CD4-positive, alpha-beta T cell treated with Interleukin-10 for 1 hour (primary cell): ENCODE measurements at places on chromosomes 6 and 20.

DNA sequence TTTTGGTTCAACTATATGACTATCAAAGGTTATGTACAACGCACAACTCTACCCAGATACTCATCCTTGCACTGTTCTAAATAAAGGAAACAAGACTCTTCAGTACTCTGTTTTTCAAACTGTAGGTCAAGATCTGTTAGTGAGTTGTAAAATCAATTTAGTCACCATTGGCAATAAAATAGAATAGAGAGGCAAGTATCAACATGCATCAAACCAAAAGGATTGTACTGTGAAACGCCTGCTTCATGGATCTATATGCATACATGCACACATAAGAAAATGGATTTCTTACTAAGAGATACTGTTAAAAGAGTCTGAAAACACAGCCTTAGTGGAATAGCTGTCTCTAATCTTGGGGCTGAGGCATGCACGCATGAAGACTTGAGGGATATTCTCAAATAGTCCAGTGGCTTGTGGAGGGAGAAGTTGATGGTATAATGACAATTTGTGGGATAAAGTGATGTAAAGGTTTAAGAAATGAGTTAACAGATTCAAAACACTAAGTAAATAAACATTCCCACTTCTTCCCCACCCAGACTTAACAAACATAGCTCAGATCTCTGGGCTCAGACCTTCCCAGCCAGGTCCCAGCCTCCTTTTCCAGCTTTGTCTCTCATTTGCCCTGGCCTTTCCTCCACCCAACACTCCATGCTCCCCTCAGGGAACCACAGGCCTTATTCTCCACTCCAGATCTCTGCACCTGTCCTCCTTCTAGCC is 10.7 kb upstream of the LZTS3 start:
- DNase-seq: no peak

- DNase-seq: no peak
Measured at GRCh38 chr6:53658992-53659391, 6.6 kb downstream of the KLHL31 start.

GRCh38 chr20:4056880-4057279 is 41.5 kb upstream of the RNF24 start:
- no peak for DNase-seq

GRCh38 chr6:160505970-160506369 is 157.8 kb downstream of the SLC22A3 start:
- no peak for DNase-seq

DNA sequence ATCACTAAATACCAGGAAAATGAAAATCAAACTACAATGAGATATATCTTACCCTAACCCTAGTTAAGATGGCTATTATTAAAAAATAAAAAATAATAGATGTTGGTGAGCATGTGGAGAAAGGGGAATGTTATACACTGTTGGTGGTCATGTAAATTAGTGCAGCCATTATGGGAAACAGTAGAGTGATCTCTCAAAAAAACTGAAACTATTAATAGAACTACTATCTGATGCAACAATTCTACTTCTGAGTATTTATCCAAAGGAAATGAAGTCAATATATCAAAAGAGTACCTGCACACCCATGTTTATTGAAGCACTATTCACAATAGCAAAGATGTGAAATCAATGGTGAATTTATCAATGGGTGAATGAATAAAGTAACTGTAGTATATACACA is 48.6 kb downstream of the HLA-A start:
- no peak for DNase-seq

DNA sequence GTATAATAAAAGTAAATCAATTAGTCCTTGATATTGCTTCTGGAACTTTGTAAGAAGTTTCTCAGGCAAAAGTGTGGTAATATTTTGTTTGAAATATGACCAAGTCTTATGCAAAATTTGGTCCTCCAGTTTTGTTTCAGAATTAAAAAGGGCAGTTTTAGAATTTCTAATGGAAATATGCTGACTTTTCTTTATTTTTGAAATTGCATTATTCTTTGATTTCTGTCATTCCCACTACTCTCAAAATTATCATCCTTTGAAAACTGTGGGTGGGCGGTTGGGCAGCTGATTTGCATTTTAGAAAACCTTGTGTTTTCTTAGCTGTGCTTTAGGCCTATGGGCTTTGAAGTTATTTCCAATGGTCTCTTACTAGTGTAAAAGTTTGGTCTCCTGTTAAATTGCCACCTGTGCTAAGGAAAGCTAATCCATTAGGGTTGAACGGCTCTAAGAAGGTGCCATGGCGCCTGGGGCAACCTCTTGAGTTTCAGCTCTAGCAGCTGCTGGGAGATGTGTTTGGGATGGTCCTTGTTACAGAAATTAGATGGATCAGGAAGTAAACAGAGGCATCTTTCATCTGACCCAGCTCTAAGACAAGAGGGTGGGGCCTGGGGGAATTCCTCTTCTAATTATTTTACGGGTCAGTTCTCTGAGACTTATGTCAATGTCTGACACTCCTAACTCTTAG is 880.8 kb upstream of the SLC35B3 start:
- DNase-seq: no peak

GRCh38 chr6:129499843-129500219 is 210.1 kb downstream of the ARHGAP18 start:
- no peak for DNase-seq

DNA sequence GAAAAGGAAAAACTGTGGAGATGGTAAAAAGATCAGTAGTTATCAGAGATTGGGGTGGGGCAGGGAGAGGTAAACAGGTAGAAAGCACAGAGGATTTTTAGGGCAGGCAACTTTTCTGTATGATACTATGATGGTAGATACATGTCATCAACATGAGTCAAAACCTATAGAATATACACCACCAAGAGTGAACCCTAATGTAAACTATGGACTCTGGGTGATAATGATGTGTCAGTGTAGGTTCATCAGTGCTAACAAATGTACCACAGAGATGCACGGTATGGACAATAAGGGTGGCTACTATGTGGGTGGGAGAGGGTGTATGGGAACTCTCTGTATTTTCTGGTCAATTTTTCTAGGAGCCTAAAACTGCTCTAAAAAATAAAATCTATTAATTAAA is 18.5 kb downstream of the PACSIN1 start:
- no peak for DNase-seq

DNA sequence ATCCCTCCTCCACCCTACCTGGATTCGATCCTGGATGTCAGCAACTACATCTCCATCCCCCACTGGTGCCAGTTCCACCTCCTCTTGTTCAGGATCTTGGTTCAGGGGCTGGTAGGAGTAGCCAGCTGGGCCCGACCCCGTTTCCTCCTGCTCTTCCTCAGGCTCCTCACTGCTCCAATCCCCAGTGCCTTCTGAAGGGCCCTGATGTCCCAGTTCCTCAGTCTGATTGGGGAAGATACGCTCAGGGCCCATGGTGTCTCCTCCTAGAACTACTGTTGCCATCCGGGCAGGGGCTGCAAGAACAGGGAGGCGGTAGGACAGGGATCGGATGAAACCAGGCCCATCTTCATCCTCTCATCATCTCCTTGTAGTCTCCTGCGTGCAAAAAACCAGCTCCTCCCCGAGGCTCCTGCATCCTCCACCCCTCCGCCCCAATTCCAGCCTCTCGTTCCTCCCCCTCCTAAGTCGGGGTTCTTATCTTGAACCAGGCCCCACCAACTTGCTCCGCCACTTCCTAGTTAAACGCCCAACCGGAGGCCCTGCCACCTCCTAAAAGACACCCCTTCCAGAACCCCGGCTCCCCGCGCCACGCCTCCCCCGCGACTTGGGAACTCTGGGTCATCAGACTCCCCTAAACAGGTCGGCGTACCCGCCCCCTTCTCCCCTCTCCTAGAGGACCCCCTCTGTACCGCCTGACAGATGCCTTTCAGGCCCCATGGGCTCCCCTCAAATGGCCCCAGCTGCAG is 476 bp downstream of the MEA1 start:
- DNase-seq: no peak

DNA sequence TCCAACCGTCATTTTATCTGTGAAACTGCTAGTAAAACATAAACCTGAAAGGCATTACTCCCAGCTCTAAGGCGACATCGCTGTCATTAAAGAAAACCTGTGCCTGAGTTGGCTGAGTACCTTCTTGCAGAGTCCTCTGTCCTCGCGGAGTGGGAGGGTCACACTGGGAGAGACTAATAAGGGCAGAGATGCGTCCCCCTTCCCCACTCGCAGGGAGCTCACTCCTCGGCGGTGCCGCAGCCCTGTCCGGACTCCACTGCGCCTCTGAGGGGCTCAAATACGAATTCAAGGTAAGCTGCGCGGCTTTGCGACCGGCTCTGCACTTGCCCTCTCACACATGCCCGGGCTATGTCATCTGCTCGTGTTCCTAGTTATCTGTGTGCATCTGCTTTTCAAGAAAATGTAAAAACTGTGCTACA is at the start of gene COL19A1:
TSS of gene COL19A1 (plus strand) at position 206 of the 419 bp plus-strand sequence. CDS start 13,012 bp downstream, outside the sequence.
- peak; percentile 27 for DNase-seq

DNA sequence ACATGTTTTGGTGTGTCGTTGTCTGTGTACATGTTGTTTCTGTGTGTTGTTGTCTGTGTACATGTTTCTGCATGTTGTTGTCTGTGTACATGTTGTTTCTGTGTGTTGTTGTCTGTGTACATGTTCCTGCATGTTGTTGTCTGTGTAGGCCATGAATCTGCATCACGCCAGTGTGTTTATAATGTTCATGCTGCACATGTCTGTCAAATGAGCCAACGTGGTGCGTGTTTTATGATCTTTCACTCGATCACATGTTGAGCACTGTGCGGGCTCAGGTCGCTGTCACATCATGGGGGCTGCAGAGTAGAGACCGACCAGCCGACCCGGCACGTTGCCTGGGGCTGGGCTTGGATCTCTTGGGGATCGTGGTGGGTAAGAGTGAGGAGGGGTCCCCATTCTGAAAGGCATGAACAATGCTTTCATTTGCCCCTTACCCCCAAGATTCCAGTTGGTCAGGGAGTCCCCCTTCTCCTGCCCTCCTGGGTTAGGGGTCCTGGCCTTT is 26.5 kb upstream of the SLCO4A1 start:
- no peak for DNase-seq

- no peak for DNase-seq
Measured at GRCh38 chr6:6772751-6773150, 184.2 kb downstream of the LY86 start.

DNA sequence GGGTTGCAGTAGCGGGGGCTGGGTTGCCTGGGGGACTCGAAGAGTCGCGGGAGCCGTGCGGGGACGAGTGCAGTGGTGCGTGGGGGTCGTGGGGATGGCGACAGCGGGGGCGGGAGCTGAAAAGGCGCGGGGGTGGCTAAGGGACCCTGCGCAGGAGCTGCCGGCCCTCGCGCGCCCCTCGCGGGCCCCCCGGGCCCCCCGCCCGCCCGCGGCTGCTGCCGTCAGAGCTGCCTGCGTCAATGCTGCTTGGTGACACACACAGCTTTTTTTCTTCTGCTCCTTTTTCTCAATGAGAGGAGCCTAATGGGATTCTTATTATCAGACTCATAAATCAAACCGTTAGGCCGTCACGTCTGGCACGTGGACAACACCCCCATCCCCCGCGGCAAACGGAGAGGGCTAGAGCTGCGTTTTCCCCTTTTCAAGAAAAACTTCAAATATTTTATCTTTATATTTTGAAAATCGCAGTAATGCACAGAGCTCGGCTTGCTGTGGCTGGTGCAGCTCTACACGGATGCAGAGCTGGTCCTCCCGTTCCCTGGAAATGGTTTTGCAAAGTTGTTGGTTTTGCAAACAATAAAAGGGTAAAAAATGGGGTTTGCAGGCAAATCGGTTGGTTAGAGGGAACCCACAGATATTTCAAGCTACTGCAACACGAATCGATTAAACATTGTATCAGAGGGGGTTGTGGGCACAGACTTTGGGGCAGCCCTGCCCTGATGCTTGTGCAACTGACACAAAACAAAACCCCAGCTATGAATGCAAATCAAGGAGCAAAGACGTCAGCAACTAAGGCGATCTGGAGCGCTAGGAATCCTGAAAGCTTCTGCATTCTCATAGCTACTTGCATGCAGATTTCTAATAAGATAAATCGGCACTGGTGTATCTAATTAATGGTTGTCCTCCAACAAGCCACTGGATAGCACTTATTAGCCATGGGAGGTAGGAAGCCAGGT is 161.4 kb downstream of the TBXT start:
- no peak for DNase-seq

DNA sequence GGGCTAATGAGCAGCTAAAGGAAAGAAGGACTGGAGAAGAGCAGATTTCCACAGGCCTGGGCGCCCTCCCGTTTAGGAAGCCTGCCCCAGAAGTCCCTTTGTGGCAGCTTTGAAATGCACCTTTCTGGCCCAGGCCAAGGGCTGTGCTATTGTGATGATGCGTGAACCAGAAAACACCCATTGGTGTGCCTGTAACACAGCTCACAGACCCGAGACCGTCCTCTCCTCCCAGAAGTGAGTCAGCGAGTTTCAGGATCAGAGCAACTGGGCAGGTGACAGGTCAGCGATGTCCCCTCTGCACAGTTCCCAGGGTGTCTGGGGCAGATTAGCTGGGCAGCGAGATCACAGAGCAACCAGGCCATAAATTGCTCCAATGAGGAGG is 71.9 kb upstream of the SULF2 start:
- no peak for DNase-seq

- DNase-seq: no peak
Measured at GRCh38 chr6:137754366-137754765, 112.7 kb upstream of the TNFAIP3 start.

GRCh38 chr6:38836585-38836984 is 121.5 kb downstream of the DNAH8 start:
- no peak for DNase-seq

- no peak for DNase-seq
Measured at GRCh38 chr6:121418346-121418745, 17.1 kb upstream of the GJA1 start.

GRCh38 chr20:47515843-47516242 is 14.2 kb downstream of the NCOA3 start:
- no peak for DNase-seq

GRCh38 chr20:47929368-47930115 is 144.3 kb upstream of the SULF2 start:
- no peak for DNase-seq

- DNase-seq: no peak
Measured at GRCh38 chr20:13017235-13017634, 8.5 kb downstream of the SPTLC3 start.

- peak; percentile 31 for DNase-seq
Measured at GRCh38 chr6:14635934-14636591, 518.5 kb downstream of the CD83 start.

DNA sequence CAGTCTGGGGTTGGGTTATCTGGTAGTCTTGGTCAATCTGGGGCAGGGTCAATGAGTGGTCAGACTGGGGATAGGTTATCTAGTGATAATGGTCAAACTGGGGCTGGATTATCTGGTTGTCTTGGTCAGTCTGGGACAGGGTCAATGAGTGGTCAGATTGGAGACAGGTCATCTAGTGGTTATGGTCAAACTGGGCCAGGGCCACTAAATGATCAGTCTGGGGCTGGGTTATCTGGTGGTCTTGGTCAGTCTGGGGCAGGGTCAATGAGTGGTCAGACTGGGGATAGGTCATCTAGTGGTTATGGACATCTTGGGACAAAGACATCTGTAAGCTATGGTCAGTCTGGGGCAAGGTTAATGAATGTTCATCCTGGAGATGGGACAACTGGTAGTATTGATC is 28.5 kb upstream of the BPIFA2 start:
- no peak for DNase-seq

DNA sequence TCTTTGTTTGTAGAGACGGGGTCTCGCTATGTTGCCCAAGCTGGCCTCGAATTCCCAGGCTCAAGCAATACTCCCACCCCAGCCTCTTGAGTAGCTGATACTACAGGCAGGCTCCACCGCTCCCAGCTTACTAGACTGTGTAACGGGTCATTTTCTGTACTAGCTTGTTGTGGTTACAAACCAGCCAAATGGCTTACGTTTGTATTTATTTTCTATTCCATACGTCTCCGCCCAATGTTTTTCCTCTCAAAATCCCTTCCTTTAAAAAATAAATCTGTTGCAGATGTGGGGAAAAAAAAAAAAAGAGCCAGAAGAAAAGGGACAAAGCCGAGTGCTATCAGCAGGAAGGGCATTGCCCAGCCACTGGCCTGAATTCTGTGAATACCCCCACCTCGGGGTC is 41.6 kb downstream of the PRND start:
- DNase-seq: no peak

- peak; percentile 77 for DNase-seq
Measured at GRCh38 chr6:26576929-26577719, 19.6 kb upstream of the ABT1 start.
